HTR-8/SVneo (cell line): ENCODE measurements at places on chromosomes 1 and 21.

DNA sequence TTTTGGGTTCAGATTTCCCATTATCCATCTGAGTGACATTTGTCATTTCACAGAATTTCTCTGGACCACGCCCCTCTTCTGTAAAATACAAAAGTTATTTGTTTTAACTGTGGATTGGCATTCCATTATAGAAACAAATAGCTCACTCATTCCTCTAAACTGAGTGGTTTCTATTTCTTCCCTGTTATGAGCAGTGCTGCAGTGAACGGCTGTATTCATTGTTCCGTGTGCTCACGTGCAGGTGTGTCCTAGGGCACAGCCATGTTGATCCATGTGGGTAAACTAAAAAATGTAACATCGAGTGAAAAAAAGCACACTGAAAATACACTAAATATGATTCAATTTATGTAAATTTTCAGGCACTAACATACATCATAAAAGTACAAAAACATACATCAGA lies 27.0 kb upstream of the IL12RB2 start:
- no peak for DNase-seq

DNA sequence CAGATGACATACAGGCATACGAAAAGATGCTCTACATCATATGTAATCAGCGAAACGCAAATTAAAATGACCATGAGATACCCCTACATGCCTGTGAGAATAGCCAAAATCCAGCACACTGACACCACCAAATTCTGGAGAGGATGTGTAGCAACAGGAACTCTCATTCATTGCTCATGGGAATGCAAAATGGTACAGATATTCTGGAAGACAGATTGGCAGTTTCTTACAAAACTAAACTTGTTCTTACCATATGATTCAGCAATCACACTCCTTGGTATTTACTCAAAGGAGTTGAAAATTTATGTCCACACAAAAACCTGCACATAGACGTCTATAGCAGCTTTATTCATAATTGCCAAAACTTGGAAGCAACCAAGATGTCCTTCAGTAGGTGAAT lies 52.6 kb downstream of the TM2D1 start:
- DNase-seq, result no peak

DNA sequence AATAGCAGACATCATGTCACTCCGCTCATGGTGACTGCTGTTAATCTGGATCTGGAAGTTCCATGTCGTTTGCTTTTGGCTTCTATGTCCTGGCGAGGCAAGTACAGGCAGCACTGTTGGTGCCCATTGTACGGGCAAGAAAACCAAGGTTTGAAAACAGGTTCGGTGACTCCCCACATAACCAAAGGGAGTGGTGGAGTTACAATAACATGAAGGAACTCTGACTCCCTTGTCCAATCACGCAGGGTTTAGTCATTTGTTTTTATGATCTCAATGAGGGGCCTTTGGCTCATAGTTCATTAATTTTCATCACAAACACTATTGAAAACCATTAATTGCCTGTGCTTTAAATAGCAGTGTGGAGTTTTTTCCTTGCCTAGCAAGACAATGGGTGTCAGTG lies 82.9 kb upstream of the SSX2IP start:
- no peak for DNase-seq

GRCh38 chr1:172408958-172409357 lies 11.5 kb upstream of the C1orf105 start:
- DNase-seq, result no peak

DNA sequence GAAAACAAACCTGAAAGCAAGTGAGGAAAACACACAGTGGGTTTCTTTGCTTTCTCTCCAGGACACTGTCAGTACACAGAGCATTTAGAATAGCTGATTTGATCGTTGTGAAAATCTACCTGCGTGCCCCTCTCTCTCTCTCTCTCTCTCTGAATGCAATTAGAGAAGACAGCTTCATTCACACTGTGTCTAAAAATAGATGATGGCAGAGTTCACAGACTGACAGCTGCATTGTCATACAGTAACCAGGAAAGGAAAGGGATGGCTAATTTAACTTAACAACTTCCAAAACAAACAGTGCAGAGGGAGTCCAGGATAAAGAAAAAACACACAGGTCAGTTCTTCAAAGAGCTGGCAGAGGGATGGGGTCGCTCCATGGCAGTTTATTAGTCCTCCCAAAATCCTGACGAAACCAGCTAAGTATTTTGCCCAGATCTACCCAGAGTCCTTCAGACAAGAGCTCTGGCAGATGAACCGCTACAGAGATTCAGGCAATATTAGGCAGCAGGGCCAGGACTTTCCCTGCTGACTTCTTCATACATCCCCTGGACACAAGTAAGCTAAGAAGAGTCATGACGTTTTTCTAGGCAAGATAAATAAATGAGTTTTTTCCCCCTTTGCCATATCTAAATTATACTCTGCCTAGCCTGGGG lies 58.9 kb downstream of the WLS start:
- DNase-seq, result no peak

DNA sequence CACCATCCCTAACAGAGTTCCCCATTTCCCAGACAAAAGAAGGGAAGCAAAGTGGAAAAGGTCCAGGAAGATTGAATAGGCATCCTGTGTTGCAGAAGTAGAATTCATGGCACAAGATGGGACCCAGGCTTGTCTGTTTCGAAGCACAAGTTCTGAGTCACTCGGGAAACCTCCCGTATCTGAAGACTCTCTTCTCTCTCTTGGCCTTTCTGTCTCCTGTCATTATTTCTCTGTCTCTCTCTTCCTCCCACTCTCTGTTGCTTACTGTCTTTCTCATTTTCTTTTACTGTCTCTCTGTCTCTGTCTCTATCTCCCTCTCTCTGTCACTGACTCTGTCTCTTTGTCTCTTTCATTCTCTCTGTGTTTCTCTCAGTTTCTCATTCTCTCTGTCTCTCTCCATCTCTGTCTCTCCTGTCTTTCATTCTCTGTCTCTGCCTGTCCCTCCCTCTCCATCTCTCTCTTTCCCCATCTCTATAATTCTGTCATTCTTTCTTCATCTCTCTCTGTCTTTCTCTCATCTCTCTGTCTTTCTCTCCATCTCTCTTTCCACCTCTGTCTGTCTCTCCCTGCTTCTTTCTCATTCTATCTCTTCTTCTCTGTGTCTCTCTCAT lies 23.7 kb downstream of the RNF187 start:
- no peak for DNase-seq

- no peak for DNase-seq
Observed at GRCh38 chr1:185244015-185244747, 72.9 kb downstream of the IVNS1ABP start.

- no peak for DNase-seq
Observed at GRCh38 chr1:165397944-165398343, 41.4 kb upstream of the LMX1A start.

DNA sequence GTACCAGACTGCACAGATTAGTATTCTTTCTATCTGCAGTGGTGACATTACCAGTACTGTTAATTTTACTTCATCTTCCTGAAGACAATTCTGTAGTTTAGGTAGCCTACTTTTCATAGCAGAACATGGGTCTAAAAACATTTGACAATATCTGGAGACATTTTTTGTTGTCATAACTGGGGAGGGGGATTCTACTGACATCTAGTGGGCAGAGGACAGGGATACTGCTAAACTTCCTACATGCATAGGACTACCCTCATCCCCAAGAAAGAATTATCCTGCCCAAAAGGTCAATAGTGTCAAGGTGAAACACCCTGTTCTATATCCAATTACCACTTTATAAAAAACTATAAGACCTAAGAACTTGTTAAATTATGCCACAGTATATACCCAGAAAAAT lies 3.4 kb upstream of the ARHGAP29 start:
- DNase-seq, result no peak

- no peak for DNase-seq
Observed at GRCh38 chr1:29812408-29813135, 576.2 kb downstream of the PTPRU start.

DNA sequence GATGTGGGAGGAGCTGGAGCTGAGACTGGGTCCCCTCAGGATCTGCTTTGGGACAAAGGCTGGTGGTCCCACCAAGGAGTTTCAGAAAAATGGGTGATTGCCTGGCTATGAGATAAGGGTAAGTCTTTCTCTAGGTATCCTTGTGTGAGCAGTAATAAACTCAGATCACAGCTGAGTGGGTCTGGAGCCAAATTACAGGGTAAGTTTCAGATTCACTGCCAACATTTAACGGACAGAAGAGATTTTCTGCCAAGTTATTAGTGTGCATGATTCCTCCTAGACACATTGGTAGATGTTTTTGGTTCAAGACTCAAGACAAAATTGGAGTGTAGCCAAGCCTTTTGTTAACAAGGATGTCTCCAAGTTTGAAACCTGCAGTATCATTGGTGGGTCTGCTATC lies 7.5 kb downstream of the CD1B start:
- no peak for DNase-seq
